Epithelial cell of prostate (primary cell): ENCODE measurements at places on chromosomes 6 and 20.

DNA sequence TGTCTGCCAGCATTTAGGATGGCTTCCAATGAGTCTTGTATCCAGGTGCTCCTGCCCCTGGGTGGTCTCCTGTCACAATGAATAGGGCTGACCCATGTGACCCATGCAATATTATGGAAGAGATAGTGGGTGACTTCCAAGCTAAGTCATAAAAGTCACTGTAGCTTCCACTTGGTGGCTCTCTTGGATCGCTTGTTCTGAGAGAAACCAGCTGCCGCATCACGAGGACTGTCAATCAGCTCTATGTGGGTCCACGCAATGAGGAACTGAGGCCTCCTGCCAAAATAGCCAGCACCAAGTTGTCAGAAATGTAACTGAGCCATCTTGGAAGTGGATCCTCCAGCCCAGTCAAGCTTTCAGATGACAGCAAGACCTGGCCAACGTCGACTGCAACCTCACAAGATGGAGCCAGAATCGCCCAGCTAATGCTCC is 14.9 kb upstream of the MATN4 start:
- no peak for DNase-seq

DNA sequence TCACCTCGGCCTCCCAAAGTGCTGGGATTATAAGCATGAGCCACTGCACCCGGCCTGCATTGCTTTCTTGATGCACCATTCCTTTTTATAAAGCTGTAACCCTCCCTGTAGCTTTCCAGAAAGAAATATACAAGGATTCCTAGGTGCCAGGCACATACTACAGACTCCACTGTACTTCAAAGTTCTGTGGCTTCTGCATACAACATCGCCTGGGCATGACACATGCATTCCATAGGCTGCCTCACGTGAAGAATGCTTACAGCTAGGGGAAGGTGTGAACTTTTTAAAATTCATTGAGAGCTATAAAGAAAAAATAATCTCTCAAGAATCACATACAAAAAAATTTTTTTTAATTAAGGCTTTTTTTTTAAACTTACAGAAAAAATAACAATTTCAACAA is 50.2 kb downstream of the TRAM2 start:
- DNase-seq, result no peak

- no peak for DNase-seq
These were observed 122.3 kb downstream of the RPS12 start for GRCh38 chr6:132936646-132937045.

DNA sequence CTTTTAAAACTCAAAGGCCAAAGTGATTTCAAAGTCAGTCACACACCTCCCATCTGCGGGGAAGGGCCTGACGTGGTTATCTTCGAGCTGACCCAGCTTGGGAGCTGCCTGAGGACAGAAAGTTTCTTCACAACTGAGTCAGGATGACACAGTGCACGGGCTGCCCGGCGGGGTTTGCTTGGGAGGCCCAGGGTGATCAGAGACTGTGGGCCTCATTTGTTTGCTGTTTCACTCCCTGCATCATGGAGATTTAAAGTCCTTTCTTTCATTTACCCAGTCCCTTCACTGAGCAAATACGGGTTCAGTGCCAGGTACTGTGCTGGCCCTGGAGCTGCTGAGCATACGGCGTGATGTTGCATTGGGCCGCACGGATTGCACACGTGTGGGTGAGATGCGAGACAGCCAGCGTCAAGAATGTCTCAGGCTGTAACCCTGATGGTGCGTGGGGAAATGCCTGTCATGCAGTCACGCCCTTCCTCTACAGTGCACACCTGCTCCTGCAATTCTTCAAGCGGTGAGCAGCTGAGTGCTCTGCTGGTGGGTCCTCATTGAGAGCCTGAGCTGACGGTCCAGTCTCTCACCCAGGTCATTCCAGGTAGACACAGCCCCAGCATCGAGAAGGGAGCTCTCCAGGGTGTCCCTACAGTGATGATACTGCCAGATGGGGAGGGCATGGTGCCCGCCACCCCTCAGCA is 82.7 kb upstream of the PMEPA1 start:
- DNase-seq, result no peak

GRCh38 chr6:38068854-38069590 is 249.5 kb downstream of the ZFAND3 start:
- DNase-seq, result no peak

DNA sequence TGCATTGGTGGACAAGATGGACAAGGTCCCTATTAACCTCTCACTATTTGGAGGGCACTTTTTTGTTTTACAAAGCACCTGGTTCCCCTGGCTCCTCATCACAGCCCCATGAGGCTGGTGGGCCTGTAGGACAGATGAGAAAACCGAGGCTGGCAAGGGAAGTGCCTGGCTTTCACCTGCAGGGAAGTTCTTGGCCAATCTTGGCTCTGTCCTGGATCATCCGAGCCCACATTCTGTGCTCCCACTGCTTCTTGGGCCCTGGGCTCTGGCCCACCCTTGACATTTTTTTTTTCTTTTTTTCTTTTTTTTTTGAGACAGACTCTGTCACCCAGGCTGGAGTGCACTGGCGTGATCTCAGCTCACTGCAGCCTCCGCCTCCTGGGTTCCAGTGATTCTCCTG is 14.7 kb downstream of the SLC13A3 start:
- no peak for DNase-seq

- no peak for DNase-seq
These were observed 4.8 kb upstream of the MUC22 start for GRCh38 chr6:31005249-31006020.

GRCh38 chr20:34579979-34580940 is 21.7 kb downstream of the MAP1LC3A start:
- DNase-seq, result peak; percentile 56

DNA sequence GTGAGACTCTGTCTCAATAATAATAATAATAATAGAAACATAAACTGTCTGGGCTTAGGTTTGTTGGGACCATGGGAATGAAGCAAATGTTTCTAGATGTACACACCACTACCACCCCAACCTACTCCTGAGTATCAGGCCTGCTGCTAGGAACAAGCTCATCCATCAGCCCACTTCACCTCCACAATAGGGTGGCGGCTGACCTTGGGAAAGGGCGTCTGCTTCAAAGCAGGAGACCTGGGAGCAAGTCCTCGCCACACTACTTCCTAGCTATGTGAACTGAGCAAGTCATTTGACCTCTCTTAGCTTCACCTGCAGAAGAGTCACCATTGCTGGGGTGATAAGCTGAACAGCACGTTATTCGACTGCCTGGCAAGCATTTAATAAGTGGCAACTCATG is 3.1 kb upstream of the FOXP4 start:
- no peak for DNase-seq

DNA sequence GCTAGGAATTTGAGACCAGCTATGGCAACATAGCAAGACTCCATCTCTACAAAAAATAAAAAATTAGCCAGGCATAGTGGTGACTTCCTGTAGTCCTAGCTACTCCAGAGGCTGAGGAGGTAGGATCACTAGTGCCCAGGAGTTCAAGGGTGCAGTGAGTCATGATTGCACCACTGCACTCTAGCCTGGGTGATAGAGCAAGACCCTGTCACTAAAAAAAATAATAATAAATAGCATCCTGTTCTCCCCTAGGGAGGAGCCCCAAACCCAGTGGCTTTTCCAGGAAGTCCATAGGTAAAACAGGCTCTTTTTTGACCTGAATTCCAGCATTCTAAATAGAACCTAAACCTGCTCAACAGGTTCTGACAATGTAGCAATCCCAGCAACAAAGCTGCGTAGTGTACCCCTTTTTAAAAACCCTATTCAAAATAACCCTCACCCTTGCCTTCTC is 192.0 kb downstream of the ALDH8A1 start:
- DNase-seq, result no peak

DNA sequence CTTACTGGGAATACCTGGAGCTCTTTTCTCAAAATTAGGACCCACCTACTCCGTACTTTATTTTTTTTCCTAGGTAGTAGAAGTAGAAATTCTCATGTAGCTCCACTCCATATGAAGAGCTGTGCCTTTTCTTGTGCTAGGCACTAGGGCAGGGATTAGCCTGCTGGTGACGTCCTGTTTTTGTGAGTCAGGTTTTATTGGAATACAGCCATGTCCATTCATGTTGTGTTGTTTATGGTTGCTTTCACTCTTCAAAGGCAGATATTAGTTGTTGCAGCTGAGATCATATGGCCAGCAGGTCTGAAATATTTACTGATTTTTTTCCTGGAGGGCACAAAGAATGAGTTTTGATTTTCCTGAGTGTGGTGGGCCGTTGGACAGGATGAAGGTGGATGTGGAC is 20.5 kb downstream of the XRN2 start:
- DNase-seq, result peak; percentile 66

- no peak for DNase-seq
These were observed 98.6 kb downstream of the OGFRL1 start for GRCh38 chr6:71387179-71387578.

DNA sequence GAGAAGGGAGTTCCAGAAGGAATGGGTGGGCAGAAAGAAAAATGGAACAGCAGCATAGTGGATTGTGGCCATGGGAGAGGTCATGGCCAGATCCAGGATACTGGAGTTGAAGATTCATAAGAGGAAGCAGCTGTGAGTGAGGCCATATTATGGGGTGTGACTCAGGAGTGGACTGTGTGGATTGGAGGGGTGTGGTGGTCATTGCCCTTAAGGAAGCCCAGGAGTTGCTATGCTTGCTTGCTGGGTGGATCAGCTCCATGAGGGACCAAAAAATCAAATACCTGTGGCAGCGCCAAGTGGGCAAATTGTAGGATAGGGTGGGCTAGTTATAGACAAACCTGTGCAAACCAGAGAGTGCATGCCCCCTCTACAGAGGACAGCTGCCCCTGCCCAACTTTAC is 18.3 kb downstream of the LRRC1 start:
- DNase-seq, result no peak

- DNase-seq, result no peak
These were observed 83.5 kb downstream of the ADGRG6 start for GRCh38 chr6:142385352-142385751.

DNA sequence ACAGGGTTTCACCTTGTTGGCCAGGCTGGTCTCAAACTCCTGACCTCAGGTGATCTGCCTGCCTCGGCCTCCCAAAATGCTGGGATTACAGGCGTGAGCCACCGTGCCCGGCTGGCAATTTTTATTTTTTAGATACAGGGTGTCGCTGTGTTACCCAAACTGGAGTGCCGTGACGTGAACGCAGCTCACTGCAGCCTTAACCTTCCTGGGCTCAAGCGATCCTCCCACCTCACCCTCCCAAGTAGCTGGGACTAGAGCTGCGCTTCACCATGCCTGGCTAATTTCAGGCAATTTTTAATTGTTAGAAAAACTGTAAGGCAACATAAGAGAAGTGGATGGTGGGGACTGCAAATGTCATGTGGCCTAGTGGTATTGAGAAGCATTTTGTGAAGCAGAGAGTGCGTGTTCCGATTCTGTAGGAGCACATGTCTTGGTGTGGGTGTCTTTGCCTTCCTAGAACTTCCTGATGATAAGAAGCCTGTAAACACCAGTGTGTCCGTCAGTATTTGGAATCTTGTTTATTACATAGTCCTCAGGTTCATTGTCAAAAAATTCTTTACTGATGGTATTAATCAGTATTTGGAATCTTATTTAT is 18.0 kb downstream of the JARID2 start:
- DNase-seq, result no peak

DNA sequence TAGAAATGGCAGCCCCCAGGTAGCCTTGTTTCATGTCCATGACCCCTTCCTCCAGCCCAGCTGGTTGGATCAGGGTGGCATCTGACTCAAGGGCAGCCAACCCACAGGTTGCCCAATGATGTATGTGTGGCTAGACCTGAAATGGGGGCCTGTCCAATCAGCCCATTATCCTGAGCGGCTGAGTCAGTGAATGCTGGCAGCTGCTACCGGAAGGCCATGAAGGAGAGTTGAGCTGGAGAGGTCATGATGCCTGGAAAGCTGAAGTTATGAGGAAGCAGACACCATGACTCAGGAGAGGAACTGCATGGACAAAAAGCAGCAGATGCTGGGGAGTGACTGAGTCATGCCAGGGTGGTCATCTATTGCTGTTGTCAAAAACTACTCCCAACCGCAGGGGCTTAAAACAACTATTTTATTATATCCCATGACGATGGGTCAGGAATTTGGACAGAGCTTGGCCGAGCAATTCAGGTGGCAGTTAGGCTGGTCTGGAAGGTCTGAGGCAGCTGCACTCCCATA is 67.3 kb downstream of the MDGA1 start:
- DNase-seq, result peak; percentile 99

DNA sequence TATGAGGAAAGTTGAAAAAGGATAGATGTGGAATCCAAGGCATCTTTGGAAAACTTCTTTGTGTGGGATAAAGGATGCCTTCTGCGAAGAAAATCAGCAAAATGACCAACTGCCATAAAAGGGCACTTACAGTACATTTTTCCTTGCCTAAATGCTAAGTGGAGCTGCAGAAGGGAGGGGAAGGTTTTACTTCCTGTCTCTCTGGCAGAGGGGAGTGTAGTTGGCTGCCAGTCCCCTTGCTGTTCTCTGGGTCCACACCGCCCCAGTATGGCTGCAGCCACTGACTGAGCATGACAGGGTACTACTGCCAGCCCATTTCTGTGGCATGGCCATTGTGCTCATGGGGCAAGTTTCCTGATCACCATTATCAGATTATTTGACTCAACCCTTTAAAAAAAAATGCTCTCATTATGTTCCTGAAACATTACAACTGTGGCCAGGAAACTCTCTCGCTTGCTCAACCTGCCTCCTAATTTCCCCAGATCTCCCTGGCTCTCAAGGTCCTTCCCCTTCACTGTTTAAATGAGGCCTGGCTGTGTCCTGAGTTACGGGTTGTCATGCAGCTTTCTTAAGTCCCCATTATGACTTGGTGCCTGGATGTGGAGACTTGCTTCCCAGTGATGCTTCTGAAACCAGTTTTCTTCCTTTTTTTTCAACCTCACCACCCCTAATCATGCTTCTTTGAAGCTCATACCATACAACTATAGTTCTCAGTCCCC is 34.5 kb upstream of the FAM184A start:
- no peak for DNase-seq

DNA sequence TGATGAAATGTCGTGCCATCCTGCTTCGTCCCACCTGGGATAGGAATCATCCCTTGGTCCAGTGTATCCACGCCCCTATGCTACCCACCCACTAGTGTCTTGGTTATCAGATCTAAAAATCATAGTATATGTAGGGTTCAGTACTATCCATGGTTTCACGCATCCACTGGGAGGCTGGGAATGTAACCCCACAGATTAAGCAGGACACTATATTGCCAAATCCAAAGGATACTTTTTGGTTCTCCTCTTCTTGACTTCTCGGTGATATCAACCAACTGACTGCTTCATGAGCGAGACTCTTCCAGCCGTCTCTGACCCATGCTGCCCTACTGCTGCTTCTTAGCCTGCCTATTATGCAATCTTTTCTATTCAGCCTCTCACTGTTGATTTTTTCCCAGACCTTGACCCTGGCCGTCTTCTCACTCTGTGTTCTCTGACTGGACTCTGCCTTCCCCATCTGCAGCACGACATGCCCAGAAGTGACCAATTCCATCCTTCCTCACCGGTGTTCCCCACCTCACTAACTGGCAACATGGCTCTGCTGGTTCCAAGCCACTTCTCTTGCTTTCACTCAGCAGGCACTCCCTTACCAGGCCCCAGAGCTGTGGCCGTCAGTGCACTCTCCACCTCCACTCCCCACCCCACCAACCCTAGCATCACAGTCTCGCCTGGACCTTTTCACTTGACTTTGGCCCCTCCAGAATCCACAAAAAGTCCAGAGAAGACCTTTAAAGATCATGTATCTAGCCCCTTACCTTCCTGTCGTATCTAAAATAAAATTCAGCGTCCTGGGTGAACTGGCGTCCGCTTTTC is 34.5 kb downstream of the GFRA4 start:
- DNase-seq, result no peak

GRCh38 chr6:26520237-26520849 is 17.8 kb upstream of the HMGN4 start:
- DNase-seq, result no peak

GRCh38 chr6:157200611-157201010 is 122.7 kb downstream of the TMEM242 start:
- no peak for DNase-seq
